ENCODE measurements at places on chromosomes 16 and 17.
A peak's percentile ranks its signal among the peaks of the same experiment; 100 is the strongest.

DNA sequence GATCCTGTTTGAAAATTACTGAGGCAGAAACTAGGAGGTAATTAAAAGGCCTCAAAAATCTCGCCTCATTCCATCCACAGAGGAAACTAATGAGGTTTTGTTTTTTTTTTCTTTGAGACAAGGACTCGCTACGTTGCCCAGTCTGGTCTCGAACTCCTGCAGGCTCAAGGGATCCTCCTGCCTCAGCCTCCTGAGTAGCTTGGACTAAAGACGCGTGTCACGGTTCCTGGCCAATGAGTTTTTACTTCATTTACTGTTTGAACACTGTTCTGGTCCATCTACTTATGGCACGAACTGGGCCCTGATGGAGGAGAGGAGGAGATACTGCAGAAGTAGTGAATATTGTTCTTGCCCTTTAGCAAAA is 600 bp upstream of the BLTP2 start:
- H3K4me1 ChIP-seq: peaks cover 37% of the 10 kb centered on the region
- peak overlapping the region; percentile 84 for H3K27ac ChIP-seq
- peaks cover 35% of the 10 kb centered on the region for H3K36me3 ChIP-seq

DNA sequence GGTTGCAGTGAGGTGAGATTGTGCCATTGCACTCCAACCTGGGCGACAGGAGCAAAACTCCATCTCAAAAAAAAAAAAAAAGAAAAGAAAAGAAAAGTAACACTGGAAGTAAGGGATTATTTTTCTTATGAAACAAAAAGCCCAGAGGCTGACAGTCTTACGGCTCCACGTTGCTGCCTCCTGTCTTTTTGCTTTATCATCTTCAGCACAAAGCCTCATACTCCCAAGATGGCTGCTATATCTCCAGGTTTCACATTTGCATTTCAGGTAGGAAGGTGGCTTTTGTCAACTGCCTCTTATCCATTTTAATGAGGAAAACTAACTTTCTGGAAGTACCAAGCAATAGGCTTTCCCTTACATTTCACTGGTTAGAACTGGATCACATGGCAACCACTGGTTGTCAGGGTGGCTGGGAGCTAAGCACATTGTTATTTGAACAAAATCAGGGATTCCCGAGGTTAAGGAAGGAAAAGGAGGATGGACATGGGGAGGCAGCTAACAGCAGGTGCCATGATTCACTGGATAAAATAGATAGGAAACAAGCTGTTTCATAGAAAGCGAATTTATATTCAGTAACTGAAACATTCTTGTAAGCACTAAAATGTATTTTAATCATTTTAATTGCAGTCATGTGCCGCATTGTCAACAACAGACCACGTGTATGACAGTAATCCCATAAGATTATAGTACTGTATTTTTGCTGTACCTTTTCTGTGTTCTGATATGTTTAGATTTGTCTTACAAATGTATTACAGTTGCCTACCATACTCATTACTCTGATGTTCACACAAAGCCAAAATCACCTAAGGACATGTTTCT is 58.6 kb downstream of the KSR1 start:
- H3K36me3 ChIP-seq: no peaks in the 10 kb centered on the region
- H3K27me3 ChIP-seq: no peaks in the 10 kb centered on the region
- H3K4me1 ChIP-seq: peaks cover 46% of the 10 kb centered on the region

- no peak overlapping the region for H3K4me3 ChIP-seq
- no peak overlapping the region for H3K27ac ChIP-seq
- H3K36me3 ChIP-seq: no peaks in the 10 kb centered on the region
- H3K27me3 ChIP-seq: no peaks in the 10 kb centered on the region
- DNase-seq: no peak
These were observed 65.9 kb downstream of the KSR1 start for GRCh38 chr17:27522028-27522635.

- no peaks in the 10 kb centered on the region for H3K36me3 ChIP-seq
- no peak for DNase-seq
- peaks cover 14% of the 10 kb centered on the region for H3K4me1 ChIP-seq
- no peaks in the 10 kb centered on the region for H3K27me3 ChIP-seq
- H3K27ac ChIP-seq: peak overlapping the region; percentile 14
These were observed 512.4 kb downstream of the CDH13 start for GRCh38 chr16:83138976-83139690.

DNA sequence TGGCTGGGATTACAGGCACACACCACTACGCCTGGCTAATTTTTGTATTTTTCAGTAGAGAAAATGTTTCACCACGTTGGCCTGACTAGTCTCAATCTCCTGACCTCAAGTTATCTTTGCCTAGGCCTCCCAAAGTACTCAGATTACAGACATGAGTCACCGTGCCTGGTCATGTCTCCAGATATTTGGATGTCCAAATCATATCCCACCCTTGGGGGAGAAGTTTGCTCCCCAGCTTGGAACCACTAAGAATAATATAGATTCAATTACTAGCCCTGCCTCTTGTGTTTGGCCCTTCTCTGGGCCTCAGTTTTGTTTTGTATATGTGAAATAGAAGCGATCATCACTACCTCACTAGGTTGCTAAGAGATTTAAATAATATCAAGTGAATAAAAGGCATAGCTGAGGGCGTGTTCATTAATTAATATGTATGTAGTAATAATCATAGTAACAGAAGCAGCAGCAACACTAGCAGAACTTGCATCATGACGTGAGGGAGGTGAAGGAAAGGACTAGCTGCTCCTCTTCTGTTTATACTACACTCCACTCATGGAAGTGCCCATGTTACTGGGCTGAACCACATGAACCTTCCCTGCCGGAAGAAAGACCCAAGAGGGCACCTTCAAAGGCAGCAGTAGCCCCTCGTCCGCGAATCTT is 253.6 kb upstream of the XYLT1 start:
- H3K36me3 ChIP-seq: no peaks in the 10 kb centered on the region
- no peak overlapping the region for H3K27ac ChIP-seq
- no peak overlapping the region for H3K4me3 ChIP-seq

DNA sequence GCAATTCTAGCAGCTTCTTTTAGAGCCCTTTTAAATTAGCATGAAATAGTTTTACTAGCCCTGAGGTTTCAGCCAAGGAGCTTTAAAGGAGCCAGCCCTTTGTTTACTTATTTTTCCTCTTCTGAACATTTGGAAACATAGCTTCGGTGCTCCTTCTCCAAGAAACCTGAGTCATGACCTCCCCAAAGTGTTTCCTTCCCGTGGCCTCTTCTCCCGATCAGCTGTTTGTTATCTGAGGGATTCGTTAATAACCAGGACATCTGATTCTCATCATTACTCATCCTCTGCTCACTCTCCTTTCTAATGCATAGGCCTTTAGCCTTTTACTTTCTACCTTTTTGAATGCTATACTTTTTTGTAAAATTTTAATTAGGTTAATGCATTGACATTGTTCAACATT is 204.5 kb downstream of the WWOX start:
- no peak overlapping the region for H3K4me3 ChIP-seq
- no peaks in the 10 kb centered on the region for H3K27me3 ChIP-seq
- H3K4me1 ChIP-seq: no peaks in the 10 kb centered on the region
- peaks cover 2% of the 10 kb centered on the region for H3K36me3 ChIP-seq
- H3K27ac ChIP-seq: no peak overlapping the region

GRCh38 chr16:4828567-4829321 is 18.3 kb downstream of the GLYR1 start:
- H3K27ac ChIP-seq: no peak overlapping the region
- H3K27me3 ChIP-seq: no peaks in the 10 kb centered on the region
- H3K36me3 ChIP-seq: peaks cover 67% of the 10 kb centered on the region
- H3K4me1 ChIP-seq: peaks cover 19% of the 10 kb centered on the region
- DNase-seq: no peak
- H3K4me3 ChIP-seq: no peak overlapping the region

DNA sequence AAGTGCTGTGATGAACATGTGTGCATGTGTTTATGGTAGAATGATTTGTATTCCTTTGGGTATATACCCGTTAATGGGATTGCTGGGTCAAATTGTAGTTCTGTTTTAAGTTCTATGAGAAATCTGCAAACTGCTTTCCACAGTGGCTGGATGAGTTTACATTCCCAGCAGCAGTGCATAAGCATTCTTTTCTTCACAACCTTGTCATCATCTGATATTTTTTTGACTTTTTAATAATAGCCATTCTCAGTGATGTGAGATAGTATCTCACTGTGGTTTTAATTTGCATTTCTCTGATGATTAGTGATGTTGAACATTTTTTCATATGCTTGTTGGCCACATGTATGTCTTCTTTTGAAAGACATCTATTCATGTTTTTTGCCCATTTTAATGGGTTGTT is 18.5 kb downstream of the CCL8 start:
- peaks cover 77% of the 10 kb centered on the region for H3K27me3 ChIP-seq
- DNase-seq: no peak
- no peaks in the 10 kb centered on the region for H3K36me3 ChIP-seq
- no peak overlapping the region for H3K27ac ChIP-seq
- H3K4me1 ChIP-seq: no peaks in the 10 kb centered on the region

GRCh38 chr17:81926451-81927151 is 934 bp downstream of the MAFG start:
- H3K4me1 ChIP-seq: peaks cover 9% of the 10 kb centered on the region
- peak overlapping the region; percentile 76 for H3K27ac ChIP-seq
- H3K4me3 ChIP-seq: peak overlapping the region; percentile 77
- no peak for DNase-seq
- H3K36me3 ChIP-seq: peaks cover 15% of the 10 kb centered on the region
- H3K27me3 ChIP-seq: peaks cover 18% of the 10 kb centered on the region

DNA sequence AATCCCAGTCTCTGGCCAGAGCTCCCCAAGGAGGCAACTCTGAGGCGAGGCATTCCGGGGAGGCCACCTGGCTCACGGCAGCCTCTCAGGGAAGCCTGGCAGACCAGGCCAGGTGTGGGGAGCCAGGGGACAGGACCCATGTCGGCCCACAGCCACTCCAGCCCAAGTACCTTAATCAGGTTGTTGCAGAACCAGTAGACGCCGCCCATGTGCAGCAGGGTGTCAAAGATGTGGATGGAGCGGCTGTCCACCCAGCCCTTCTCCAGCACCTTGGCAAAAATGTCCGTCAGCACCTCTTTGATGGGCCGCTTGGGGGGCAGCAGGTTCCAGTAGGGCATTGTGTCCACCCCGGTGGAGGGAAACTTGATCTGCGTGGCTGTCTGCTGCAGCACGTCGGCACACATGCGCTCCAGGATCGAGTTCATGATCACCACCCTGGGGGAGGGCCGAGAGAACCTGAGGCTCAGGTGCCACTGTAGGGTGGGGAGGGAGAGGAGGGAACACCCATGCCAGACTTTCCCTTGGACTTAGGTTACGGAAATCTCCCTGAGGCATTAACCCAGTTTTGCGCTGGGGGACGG is 7.8 kb downstream of the CSF3 start:
- peaks cover 22% of the 10 kb centered on the region for H3K36me3 ChIP-seq
- H3K27me3 ChIP-seq: no peaks in the 10 kb centered on the region
- H3K27ac ChIP-seq: no peak overlapping the region
- no peak overlapping the region for H3K4me3 ChIP-seq
- no peak for DNase-seq
- H3K4me1 ChIP-seq: peaks cover 20% of the 10 kb centered on the region

- peaks cover 1% of the 10 kb centered on the region for H3K36me3 ChIP-seq
- H3K27ac ChIP-seq: no peak overlapping the region
- no peaks in the 10 kb centered on the region for H3K4me1 ChIP-seq
- H3K27me3 ChIP-seq: no peaks in the 10 kb centered on the region
- DNase-seq: no peak
These were observed 3.7 kb upstream of the LYZL6 start for GRCh38 chr17:35947156-35947585.

DNA sequence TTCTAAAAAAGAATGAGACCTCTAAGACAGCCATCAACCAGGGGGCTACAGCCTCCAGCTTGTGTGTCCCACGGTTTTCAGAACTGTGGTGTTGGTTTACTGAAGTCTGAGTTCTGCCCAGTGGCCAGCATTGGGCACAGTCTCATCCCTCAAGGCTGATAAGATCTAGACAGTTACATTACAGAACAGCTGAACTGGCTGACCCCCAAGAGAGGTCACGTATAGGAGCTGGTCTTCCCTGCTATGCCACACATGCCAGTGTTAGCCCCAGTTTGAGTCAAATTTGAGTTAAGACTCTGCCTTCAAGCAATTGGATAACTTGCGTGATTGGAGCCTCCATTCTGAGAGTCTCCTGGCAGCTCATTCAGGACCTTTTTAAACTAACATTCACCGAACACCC is 14.8 kb upstream of the NUP93 start:
- peaks cover 16% of the 10 kb centered on the region for H3K4me1 ChIP-seq
- no peak overlapping the region for H3K4me3 ChIP-seq
- no peaks in the 10 kb centered on the region for H3K27me3 ChIP-seq

- DNase-seq: no peak
- no peaks in the 10 kb centered on the region for H3K36me3 ChIP-seq
- no peak overlapping the region for H3K4me3 ChIP-seq
- no peaks in the 10 kb centered on the region for H3K4me1 ChIP-seq
- no peaks in the 10 kb centered on the region for H3K27me3 ChIP-seq
These were observed 27.9 kb downstream of the SLFN12 start for GRCh38 chr17:35404360-35404759.

- no peaks in the 10 kb centered on the region for H3K4me1 ChIP-seq
- no peak for DNase-seq
- H3K27me3 ChIP-seq: peaks cover 54% of the 10 kb centered on the region
- H3K36me3 ChIP-seq: no peaks in the 10 kb centered on the region
- H3K27ac ChIP-seq: no peak overlapping the region
These were observed 30.9 kb upstream of the ABCA3 start for GRCh38 chr16:2371421-2371820.

DNA sequence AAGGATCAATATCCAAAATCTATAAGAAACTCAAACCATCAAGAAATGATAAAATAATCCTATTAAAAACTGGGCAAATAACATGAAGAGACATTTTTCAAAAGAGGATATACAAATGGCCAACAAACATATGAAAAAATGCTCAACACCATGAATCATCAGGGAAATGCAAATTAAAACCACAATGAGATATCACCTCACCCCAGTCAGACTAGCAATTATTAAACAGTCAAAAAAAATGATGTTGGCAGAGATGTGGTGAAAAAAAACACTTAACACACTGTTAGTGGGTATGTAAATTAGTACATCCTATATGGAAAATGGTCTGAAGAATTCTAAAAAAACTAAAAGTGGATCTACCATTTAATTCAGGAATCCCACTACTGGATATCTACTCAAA is 379.0 kb upstream of the SOX9 start:
- no peak for DNase-seq
- H3K27me3 ChIP-seq: no peaks in the 10 kb centered on the region
- no peaks in the 10 kb centered on the region for H3K4me1 ChIP-seq

GRCh38 chr16:17323171-17323570 is 147.6 kb downstream of the XYLT1 start:
- DNase-seq: no peak
- peak overlapping the region; percentile 47 for H3K27ac ChIP-seq
- H3K27me3 ChIP-seq: no peaks in the 10 kb centered on the region
- peaks cover 2% of the 10 kb centered on the region for H3K36me3 ChIP-seq
- no peak overlapping the region for H3K4me3 ChIP-seq

All from central memory CD8-positive, alpha-beta T cell (primary cell).